ENCODE measurements at places on chromosomes 7 and 10.

DNA sequence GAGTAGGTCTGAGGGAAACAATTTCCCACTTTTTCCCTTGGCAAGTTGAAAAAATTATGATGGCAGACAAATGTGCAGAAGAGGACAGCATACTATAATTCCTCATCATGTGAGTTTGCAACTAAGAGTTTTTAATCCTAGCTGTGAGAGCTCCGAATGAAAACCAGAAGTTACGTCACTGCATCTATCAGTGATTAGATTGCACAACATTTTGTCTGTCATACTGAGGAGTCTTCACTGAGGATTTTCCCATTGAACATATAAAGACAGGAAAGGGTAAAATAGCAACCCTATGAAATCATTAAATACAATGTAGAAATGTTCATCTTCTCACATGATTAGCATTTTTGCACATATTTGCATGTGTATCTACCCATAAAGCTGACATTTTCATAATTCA is 45.8 kb downstream of the ZNF736 start:
- no peak for DNase-seq

GRCh38 chr7:140390466-140391190 is 7.7 kb downstream of the SLC37A3 start:
- no peak for DNase-seq

GRCh38 chr7:44980393-44981034 is 1.7 kb upstream of the MYO1G start:
- DNase-seq, result no peak

DNA sequence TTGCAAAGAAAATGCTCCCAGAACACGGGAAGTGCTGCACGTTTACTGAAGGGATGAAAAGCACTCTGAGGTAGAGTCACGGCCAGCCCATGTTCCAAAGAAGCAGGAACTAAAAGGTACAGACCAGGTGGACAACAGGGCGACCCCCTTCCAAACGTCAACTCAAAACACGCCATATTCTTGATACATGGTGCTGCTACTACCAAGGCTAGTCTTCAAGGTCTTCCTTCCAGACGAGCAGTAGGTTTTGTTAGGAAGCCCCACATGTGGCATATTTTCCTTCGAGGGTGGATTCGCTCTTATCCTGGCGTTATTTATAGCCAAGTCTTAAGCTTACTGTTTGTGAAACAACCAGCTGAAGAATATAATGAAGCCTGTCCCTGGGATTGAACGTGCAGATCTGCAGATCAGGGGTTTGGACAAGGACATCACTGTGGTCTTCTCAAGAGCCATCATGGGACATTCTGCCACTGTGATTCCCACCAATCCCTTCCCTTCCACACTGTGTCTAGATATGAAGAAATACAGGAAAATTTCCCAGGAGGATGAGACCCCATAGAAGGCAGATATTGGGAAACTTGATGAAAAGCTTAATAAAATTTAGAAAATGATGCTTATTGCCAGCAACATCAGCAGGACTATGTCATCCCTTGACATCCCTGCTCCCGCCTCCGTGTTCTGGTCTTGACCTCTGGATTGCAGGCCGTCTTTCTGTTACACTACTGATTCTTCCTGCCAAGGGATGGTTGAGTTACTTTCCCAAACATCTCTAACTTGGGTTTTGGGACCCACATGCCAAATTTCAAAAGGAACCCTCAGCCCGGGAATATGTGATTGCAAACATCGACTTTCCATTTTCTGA is 734.4 kb downstream of the PARD3 start:
- DNase-seq, result no peak

- no peak for DNase-seq
Observed at GRCh38 chr10:7541137-7542087, 125.4 kb downstream of the ITIH5 start.

- no peak for DNase-seq
Observed at GRCh38 chr7:137940656-137941518, 61.0 kb downstream of the CREB3L2 start.

GRCh38 chr10:114767101-114767985 is 54.2 kb upstream of the FHIP2A start:
- DNase-seq, result peak; percentile 25

DNA sequence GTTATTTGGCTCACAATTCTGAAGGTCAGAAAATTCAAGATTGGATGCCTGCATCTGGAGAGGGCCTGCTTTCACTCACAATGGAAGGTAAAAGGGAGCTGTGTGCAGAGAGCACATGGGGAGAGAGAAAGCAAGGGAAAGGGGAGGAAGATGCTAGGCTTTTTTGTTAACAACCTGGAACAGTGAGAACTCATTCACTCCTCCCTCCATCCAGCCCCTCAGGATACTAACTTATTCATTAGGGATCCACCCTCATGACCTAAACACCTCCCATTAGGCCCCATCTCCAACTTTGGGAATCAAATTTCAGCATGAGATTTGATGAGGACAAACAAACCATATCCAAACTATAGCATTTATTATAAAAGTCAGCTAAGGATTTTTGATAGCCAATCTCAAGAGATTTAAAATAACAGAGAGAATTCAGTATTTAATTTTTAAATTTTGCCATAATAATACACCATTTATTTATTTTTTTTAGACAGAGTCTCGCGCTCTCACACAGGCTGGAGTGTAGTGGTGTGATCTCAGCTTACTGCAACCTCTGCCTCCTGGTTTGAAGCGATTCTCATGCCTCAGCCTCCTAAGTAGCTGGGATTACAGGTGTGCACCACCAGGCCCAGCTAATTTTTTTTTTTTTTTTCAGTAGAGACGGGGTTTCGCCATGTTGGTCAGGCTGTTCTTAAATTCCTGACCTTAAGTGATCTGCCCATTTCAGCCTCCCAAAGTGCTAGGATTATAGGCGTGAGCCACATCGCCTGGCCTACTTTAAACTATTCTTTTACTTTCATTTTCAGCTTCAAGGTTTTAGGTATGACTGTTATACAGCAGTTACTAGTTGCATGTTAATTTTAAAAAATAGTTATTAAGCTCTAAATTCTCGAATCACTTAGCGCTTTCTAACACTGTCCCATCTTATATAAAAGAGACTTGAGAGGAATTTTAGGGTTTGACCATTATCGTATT is 20.3 kb upstream of the ETV1 start:
- DNase-seq, result no peak

GRCh38 chr7:121330053-121330833 is 1.4 kb downstream of the WNT16 start:
- no peak for DNase-seq

DNA sequence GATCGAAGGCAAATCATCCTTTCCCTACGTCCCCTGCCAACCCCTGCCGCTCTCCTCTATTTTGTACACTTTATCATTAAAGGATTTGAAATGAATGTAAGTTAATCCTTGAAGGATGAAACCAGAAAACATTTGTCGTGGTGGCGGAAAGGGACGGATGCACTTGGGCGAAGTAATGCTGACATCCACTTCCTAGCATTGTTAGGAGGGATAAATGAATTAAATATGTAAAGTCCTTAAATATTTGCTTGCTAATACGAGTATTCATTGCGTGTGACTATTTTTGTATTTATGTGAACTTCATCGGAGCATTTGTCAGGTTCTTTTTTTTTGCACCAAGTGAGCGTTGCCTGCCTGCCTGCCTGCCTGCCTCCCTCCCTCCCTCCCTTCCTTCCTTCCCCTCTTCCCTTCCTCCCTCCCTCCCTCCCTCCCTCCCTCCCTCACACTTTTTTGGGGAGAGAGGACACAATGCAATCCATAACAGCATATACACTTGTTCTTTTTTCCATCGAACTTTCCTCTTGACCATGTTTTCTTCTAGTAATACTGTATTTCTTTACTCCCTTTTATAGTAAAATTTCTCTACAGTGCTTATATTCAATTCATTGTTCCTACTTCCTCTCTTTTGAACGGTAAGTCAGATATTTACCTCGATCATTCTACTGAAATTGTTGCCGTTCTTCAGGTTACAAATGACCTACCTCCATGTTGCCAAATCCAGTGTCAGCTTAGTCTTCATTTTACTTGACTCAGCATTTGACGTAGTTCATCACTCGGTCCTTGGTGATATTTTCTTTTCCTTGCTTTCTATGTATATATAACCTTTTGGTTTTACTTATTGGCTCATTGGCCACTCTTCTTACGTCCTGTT is 831 bp downstream of the CCDC7 start:
- no peak for DNase-seq

GRCh38 chr7:75966190-75966961 is 28.0 kb downstream of the TMEM120A start:
- DNase-seq, result no peak

- DNase-seq, result no peak
Observed at GRCh38 chr7:11478882-11479281, 353.1 kb downstream of the THSD7A start.

GRCh38 chr7:19377611-19378344 is 232.6 kb upstream of the FERD3L start:
- no peak for DNase-seq

GRCh38 chr7:137846827-137847567 is at the start of gene DGKI:
Gene DGKI (minus strand): TSS chr7:137846974.
- DNase-seq, result no peak

DNA sequence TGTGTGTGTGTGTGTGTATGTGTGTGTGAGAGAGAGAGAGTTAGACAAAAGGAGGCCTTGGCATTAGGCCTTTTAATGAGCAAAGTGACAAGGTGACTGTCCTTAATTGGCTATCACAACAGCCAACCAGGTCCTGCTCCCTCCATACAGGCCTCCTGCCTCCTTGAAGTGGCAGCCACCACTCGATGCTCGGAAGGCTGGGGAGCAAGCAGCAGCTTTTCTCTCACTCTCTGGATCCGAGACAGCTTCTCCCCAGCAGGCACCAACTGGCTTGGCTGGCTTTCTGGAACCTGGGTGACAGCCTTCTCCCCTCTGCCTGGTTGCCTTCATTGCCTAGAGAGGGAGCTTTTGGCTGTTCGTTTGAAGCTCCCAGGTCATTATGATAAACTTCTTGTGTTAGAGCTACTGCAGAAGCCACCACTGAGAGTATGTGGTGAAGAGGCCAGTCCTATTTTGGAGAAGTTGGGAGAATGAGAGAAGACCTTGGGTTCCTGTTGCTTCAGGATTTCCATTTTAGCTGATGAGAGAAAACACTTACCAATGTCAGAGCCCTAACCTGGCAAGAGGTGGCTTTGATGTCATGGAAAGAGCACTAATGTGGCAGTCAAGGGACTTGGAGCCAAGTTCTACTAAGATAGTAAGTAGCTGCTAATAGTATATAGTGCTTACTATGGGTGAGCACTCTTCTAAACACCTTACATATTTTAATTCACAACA is 37.6 kb downstream of the RPS24 start:
- no peak for DNase-seq

GRCh38 chr10:96288151-96288621 is 16.0 kb upstream of the DNTT start:
- DNase-seq, result no peak

DNA sequence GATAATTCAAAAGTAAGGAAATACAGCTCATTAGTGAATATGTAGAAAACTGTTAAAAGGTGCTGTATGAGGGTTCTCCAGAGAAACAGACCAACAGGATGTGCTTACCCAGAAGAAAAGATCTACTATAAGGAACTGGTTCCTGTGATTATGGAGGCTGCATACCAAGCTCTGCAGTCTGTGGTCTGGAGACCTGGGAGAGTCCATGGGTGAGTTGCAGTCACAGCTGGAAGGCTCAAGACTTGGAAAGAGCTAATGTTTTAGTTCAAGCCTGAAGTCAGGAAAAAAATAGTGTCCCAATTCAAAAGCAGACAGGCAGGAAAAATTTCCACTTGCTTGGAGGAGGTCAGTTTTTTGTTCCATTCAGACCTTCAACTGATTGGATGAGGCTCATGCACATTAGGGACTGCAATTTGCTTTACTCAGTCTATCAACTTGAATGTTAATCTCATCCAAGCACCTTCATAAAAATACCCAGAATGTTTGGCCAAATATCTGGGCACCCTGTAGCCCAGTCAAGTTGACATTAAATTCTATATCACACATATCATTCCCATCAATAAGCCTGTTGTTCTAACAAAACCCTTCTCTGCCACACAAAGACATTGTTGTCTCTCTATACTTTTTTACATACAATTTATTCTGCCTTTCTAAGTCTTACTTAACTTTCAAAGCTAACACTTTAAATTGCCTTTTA is 197.9 kb upstream of the KLF6 start:
- no peak for DNase-seq

GRCh38 chr7:2181077-2181854 is 51.5 kb downstream of the MAD1L1 start:
- DNase-seq, result no peak

- DNase-seq, result no peak
Observed at GRCh38 chr10:84135836-84136235, 3.5 kb upstream of the GHITM start.

- DNase-seq, result no peak
Observed at GRCh38 chr7:80187727-80188126, 53.1 kb downstream of the GNAI1 start.

- no peak for DNase-seq
Observed at GRCh38 chr10:125095228-125095627, 65.1 kb downstream of the CTBP2 start.

DNA sequence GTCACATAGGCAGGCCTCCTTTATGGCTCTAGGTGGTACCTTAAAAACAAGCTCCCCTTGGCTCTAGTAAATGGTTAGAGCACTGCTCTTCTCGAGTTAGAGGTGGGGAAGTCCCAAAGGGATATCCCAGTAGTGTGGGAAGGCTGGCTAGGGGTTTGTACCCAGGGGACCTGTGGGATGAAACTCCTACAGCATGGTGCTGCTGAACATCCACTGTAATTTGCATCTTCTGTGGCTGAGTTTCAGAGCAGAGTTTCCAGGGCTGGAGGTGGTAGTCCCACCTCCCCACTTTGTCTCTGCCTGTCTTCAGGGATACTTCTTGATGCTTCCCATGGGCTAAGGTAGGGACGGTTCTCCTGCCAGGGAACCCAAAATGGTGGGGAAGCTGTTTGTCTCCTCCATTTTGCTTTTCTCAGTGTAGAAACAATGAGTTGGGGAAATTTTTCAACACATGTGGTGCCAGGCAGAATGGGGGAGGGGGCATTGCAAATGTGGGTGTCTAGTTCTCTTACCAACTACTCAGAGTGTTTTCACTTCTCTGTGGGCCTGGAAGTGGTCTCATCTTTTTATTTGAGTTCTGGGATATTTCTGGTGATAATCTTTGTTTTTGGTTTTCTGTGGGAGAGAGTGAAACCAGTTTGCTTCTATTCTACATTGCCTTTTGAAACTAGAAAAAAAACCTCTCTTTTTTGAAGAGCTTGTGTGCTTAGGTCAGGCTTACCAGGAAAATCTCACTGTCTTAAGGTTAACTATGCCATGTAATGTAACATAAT is 36.3 kb downstream of the SCART1 start:
- DNase-seq, result no peak

GRCh38 chr10:97543025-97543546 is 29.5 kb upstream of the ANKRD2 start:
- DNase-seq, result no peak

- DNase-seq, result no peak
Observed at GRCh38 chr7:135169964-135170273, 588 bp downstream of the CYREN start.

- no peak for DNase-seq
Observed at GRCh38 chr10:46530249-46531186, 25.9 kb downstream of the GPRIN2 start.

Data from GM12892 (cell line).